ENCODE measurements at places on chromosomes 2 and 18.

GRCh38 chr2:127172306-127172705 is 47.8 kb downstream of the CYP27C1 start:
- DNase-seq = no peak

DNA sequence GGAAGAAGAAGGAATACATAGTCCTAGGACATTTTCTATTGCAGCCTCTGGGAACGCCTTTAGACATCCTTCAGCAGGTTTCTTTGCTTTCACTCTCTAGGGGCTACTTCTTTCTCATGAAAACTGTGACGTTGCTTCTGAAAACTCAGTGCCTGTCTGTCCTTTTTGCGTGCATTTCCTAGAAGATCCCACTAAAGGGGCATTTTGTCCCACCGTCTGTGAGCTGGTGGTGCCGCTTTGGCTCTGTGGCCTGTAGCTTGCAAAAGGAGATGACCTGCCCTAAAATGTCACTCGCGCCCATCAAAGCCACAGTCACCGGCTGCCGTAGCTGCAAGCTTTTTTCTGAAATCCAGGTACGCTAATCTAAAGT is 579 bp downstream of the STAT4 start:
- no peak for DNase-seq

DNA sequence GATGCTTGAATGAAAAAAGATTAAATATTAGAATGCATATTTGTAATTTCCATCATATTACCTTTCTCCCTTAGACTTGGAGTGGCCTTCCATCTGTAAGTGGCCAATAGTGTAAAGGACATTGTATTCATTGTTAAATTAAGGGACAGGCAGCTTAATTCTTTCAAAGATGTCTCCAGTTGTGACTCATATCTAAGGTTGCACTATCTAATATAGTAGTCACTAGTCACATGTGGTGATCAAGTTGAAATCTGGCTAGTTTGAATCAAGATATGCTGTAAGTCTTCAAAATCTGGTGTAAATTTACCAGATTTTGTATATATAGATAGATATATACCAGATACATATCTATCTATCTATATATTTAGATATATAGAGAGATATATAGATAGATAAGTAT is 52.4 kb upstream of the AGPS start:
- DNase-seq = no peak

DNA sequence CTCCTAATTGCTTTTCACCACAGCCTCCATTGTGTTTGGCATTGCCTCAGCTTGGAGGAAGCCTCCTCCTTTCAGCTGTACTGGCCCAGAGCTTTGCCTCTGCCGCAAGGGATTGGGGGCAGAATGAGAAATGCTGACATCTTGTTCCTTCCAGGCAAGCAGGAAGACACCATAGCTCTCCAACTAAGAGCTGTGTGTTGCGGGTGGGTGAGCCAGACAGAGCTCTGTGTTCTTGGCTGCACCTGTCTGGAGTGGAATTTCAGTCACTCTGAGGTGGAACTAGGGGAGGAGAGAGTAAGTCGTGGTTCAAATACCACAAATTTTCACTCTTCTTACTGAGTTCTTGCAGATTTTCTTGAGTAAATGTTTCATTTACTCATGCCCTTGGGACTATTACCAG is 36.6 kb upstream of the KCNF1 start:
- no peak for DNase-seq

GRCh38 chr2:217079165-217079564 is 219.3 kb upstream of the TNP1 start:
- peak; percentile 12 for DNase-seq

DNA sequence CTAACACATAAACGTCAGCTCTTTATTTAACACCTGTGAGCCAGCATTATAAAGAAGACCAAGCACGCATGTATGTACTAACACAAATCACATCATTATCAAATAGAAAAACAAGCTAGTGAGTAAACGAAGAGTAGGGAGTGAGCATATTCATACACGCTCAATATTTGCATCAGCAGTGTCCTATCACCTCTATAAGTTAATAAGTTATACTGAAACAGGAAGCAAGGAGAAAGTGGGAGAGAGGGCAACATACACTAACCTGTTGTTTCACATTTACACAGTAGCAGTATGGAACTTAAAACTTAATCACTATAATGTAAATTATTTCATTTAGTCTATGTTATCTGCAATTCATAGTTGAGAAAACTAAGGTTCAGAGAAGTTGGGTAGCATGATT is 321.5 kb upstream of the TANK start:
- no peak for DNase-seq

GRCh38 chr18:35289727-35290093 is 319 bp downstream of the ZSCAN30 start:
- DNase-seq = no peak

DNA sequence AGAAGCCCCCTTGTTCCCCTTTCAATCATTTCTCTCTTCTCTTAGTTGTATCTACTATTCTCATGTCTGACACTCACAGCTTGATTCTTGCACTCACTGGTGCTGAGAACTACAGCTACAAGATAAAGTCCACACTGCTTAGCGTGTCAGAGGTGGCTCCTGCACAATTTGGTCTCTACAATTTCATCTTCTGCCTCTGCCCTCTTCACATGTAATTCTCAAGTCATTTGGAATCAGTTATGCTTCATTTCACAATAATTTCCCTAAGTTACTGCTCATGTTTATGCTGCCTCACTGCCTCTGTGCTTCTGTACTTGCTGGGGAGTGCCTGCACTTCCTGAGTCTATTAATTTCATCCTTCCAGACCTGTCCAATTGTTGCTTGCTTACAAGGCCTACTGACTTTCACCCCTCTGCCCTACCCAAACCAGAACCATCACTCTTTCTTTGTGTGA is 11.6 kb upstream of the NAB1 start:
- DNase-seq = no peak

DNA sequence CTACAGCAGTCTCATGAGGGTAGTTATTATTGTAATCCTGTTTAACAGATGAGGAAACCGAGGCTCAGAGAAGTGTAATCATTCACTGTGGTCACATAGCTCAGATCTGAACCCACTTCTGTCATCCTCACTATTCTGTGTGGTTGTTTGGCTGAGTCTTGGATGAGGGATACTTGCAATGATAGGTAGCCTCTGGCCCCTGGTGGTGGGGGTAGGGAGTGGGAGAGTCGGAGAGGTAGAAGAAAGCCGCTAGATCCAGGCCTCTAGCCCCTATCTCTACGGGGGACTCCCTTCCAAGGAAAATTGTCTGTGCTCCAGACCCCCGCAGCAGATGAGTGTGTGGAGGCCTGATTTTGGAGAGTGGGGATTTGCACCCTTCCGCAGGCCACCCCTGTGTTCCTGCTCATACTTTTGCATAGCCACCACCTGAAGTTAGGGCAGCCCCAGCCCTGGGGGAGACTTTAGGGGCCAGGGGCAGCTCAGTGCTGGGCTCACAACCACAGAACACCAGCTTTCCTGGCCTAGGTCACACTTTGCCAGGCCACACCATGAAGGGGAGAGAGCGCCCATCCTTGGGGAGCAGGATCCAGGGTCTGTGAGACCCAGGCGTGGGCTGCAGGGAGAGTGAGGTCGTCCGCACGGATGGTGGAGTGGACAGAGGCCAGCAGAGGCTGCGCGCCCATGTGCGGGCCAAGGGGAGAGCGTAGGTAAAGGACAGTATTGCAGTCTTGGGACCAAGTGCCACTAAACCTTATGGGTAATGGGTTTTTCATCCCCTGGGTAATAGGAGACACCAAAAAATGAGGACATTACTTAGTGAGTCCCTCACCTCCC is 148.2 kb downstream of the GLI2 start:
- no peak for DNase-seq

DNA sequence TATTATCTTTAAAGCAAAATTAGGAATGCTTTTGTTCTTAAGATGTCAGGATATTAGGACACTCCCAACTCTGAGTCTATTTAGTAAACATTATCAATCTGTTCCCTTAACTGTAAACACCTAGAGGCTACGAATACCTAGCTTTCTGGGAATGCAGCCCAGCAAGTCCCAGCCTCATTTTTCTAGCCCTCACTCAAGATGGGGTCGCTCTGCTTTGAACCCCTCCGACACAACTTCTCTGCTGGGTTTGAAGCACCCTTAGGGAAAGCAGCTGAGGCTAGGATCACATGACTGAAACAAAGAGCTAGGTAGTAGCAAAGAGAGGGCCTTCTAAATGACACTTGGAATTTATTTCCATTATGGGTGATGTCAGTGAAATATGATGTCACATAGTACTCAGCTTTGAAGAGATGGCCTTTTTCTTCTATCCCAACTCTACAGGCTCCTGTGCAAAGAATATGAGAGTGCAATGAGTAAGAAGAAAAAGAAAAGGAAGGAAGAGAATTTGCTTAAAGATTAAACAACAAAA is 114.7 kb downstream of the CSRNP3 start:
- DNase-seq = no peak

- DNase-seq = no peak
Measured at GRCh38 chr18:57439985-57440330, 4.8 kb downstream of the ONECUT2 start.

DNA sequence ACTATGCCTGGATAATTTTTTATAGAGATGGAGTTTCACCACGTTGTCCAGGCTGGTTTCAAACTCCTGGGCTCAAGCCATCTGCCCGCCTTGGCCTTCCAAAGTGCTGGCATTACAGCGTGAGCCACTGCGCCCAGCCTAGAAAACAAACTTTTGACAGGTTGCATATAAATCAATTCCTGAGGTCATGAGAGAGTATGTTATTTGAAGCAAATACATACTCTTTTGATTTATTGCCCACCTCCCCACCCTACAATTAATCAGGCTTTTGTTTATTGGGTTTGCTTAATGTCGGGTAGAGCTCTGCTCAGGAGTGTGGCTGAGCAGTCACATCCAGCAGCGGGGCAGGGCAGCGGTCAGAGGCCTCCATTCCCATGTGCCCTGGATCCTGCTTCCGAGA is 37.9 kb upstream of the ASB1 start:
- peak; percentile 25 for DNase-seq

- DNase-seq = no peak
Measured at GRCh38 chr2:47654790-47655562, 128.0 kb upstream of the MSH6 start.

DNA sequence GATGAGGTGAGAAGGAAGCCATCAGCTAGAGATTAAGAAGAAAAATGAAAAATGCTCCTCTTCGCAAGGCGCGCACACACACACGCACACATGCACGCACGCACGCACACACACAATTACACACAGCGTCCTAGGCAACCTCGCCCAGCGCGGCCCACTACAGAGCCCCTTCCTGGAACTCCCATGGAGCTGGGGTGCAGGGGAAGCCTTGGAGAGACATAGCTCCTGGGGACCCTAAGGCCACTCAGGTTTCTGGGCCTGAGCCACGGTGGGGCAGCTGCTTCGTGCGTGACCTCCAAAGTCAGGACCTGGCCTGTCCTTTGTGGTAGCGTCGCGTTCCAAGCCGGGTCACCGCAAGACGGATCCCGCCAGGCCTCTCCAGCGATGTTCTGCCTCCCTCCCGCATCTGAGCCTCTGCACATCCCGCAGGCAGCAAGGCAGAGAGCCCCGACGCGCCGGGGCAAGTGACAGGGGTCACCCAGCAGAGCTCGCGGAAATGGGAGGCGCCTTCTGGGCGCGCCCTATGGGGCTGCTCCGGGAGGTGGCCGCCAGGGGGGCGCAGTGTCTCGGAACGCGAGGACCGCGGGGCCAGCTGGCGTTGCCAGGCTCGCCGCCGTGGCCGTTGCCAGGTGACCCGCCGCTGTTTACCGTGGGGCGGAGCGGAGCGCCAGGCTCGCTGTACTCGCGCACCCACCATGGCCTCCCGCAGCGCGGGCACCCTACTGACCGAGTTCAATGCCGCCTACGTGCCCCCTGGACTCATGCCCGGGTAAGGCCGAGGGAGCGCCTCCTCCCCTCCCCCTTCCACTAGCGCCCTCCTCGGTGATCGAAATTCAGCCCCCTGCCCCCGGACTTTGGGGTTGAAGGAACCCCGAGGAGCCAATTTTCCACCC is 79.0 kb downstream of the CIB4 start:
- no peak for DNase-seq

GRCh38 chr2:217632043-217632442 is 370.8 kb downstream of the TNS1 start:
- DNase-seq = no peak

DNA sequence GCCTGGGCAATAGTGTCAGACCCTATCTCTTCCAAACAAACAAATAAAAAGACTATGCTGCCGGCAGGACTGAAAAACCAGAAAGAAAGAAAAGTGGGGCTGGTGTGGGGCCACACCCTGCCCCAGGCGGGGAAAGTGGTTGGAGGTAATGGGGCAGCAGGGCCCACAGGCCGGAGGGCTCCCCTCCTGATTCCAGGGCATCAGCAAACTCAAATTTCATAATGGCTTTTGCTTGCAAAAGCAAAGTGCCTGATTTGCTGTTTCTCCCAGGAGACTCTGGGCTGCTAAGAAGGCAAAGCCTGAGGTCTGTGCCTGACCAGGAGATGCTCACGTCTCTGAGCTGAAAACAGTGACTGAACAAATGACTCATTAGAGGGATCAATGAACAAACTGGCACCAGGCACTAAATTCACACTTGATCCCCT is 121.9 kb downstream of the HDAC4 start:
- peak; percentile 16 for DNase-seq

GRCh38 chr2:188189356-188189755 is 102.3 kb upstream of the GULP1 start:
- no peak for DNase-seq

DNA sequence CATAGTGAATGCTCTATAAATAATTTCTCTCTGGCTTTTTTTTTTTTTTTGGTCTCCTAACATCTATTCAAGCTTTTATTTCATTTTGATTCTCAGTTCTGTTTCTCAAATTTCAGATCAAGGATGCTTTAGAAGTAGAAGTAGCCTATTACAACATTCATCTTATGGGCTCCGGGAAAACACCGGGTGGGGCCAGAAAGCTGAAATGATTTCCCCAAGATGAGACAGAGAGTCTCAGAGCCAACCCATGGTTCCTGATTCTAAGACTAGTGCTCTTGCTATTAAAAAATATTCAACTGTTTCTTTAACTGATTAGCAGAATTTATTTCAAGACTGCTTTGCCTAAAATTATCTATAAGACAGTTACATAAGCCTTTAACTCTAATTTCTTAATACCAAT is 147.2 kb upstream of the CCDC68 start:
- no peak for DNase-seq

DNA sequence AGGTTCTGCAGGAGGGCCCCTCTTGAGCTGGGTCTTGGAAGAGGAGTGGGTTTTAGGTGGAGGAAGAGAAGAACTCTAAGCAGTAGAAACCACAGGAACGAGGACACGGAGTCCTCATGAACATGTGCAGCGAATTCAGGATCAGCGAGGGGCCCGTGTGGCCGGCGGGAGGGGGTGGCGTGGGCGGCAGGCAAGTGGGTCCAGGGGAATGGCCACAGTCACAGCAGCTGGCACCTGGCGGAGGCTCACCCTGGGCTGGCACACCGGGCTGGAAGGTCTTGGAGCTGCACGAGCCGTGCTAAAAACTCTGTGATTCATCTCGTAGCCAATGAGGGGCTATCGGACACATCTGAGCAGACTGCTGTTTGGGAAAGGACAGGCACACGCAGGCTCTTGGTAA is 18.0 kb upstream of the CIDEA start:
- no peak for DNase-seq

DNA sequence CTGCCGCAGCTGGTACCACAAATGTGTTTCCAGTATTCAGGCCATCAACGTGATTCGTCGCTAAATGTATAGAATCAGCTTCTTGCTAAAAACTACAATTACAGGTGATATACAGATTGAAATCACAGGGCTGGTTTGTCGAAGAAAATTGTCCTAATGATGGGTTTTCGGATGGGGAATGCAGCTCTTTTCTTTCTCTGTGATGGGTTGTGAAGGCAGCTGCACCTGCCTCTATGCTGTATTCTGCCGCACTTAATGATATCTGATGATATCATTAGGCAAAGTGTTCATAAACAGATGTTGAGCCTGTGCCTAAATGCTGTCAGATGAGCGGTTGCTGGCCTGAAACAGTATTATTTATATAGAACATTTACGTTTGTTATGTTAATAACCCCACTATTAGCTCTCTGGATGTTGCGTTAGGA is 218.1 kb downstream of the ARHGAP15 start:
- peak; percentile 62 for DNase-seq
